ENCODE measurements at places on chromosomes 12 and 14.

DNA sequence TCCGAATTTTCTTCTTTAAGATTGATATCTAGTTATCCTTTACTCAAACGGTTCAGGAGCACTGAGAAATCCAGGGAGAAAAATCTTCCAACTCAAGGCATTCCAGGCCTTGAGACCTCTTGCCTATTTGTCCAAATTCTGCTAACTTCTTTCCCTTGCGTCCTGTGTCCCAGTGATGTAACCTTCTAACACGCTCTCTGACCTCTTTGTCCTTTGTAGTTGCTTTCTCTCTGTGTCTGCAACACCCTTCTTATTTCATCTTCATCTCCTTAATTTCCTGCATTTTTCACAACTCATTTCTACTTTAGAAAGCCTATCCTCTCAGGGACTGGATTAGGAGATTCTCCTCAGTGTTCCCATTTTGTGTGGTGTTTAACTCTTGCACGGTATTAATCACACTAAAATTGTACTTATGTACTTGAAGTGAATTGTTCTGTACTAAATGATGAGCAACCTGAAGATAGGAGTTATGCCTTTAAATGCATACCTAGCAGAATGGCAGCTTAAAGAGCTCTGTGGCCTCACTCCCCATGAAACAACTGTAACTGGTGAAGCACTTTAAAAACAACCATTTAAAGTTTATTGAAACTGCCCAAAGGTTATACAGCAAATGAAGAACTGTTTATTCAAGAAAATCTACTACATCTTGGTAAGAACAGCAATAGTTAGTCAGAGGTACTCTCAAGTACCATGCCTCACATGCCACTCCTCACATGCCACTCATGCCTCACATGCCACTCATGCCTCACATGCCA, 7.4 kb upstream of the SNAPC1 start:
- DNase-seq, result no peak

DNA sequence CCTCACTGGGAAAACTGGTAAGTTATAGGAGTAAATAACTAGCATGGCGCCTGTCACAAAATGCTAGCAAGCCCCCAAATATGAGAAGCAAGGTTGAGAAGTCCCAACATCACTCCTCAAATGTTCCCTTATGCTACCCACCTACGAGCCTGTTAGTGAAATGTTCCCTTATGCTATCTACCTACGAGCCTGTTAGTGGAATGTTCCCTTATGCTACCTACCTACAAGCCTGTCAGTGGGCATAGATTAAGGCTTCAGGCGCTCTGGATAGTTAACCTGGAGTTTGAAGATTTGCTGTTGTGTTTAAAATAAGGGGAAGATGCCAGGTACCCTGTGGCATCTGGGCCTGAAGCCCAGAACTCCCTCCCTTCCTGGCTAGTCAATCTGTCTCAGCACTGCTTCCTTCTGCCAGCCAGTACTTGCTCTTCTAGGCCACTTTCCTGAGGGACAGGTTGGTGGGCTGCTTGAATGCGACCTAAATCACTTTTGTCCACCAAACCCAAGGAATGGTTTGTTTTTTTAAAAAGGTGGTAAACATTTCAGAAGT, 67.1 kb upstream of the SINHCAF start:
- no peak for DNase-seq

DNA sequence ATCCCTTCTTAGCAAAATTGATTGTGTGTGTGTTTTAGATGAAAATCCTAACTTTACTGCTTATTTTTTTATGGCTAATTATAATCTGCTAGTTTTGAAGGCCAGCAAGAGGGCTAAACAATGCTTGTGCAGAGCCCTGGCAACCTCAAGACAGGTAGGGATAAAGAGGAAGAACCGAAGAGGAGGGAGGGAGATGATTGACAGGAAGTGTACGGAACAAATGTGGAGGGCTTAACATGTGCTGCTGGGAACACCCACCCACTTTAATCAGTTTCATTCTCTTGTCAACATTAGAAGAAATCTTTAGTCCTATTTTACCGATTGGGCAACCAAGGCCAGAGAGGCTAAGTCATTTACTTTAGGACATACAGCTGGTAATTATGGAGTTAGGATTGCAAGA, 1.4 kb upstream of the WSCD2 start:
- no peak for DNase-seq

- DNase-seq, result no peak
These were observed 4.7 kb downstream of the CISTR start for GRCh38 chr12:53747095-53747494.

DNA sequence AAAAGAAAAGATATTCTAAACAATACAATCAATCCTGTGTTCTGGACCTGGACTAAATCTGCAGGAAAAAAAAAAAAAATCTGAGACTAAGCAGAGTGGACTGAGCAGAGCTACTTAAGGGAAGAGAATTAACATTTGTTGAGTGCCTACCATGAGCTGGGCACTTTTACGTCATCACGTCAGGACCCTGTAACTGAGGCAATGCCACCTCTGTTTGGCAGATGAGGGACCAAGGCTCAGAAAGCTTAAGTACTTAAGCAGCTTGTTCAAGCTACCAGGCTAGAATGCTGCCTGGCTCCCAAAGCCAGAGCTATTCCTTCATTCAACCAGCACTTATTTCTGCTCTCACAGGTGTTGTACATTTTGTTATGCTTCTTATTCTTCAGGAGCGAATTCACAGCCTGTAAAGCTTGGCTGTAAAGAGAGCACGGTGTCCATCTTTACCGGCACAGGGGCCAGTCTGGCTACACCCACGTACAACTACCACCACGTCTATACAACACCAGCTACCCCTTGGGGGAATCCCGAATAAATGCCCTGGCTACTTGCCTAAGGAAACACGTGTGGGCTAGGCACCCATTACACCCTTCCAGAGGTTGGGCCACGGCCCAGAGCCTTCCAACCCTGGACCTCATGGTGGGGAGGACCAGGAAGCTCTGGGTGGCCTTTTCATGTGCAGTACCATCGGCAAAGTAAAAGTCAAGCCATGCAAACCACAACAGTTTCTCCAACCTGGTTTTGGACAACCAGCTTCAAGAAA, 27.0 kb downstream of the TMCC3 start:
- DNase-seq, result no peak

DNA sequence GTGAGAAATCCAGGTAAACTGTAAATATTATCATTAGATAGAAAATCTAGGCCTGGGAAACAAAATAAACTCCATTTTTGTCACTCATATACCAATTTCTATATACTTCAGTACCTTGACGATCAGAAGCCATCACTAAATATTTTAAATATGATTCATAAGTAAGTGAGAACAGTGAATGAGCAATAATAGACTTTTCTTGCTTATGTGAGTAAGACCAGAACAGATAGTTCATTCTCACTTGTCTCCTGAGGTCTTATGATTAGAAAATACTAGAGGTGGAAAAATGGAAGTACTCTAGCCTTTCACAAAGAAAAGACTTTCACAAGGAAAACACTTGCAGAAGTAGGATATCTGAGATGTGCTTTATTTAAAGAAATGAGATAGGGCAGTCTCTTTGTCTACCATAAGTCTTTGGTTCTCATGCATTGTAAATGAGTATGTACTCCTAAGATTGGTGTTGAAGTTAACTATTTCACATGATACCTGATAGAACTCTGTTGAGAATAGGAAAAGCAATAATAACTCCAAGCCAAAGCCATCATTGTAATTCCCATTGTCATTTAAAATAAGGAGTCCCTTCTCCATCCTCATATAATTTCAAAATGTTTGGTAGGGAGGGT, 10.1 kb upstream of the SMCO3 start:
- no peak for DNase-seq

- no peak for DNase-seq
These were observed 5.2 kb upstream of the SLC6A13 start for GRCh38 chr12:267581-268482.

- no peak for DNase-seq
These were observed 370.2 kb downstream of the DPF3 start for GRCh38 chr14:72523424-72524294.

- no peak for DNase-seq
These were observed 290.9 kb downstream of the PPFIA2 start for GRCh38 chr12:81468206-81468605.

DNA sequence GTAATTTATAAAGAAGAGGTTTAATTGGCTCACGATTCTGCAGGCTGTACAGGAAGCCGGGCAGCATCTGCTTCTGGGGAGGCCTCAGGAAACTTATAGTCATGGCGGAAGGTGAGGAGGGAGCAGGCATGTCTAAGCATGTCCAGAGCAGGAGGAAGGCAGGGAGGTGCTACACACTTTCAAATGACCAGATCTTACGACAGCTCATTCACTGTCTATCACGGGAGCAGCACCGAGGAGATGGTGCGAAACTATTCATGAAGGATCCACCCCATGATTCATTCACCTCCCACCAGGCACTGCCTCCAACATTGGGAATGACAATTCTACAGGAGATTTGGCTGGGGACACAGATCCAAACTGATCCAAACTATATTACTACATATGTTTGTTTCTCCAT, 10.0 kb downstream of the SFSWAP start:
- DNase-seq, result no peak

DNA sequence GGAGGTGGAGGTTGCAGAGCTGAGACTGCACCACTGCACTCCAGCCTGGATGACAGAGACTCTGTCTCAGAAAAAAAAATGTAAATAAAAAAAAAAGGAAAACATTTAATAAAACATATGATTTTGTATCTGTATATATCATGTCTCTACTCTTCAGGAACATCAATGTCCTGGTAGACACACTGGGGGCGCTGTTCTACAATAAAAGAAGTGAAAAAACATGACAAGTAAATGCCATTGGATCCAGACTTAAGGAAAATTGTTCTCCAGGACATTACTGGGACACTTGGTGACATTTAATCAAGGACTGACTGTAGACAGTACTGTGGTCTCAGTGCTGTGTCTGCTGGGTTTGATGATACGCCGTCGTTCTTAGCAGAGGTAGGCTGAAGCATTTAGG, 15.5 kb upstream of the KLC1 start:
- DNase-seq, result no peak

DNA sequence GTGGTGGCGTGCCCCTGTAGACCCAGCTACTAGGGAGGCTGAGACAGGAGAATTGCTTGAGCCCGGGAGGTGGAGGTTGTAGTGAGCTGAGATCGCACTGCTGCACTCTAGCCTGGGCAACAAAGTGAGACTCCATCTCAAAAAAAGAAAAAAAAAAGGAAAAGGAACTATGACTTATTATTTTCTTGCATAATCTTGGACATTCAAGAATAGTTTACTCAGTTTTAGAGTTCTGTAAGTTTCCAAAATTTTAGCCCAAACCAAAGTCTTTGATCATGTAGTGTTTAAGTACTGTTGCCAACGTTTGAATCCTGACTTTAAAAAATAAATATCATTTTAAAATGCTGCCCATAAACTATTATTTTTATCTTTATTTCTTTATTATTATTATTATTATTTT, 6.2 kb downstream of the PSMA6 start:
- DNase-seq, result no peak

DNA sequence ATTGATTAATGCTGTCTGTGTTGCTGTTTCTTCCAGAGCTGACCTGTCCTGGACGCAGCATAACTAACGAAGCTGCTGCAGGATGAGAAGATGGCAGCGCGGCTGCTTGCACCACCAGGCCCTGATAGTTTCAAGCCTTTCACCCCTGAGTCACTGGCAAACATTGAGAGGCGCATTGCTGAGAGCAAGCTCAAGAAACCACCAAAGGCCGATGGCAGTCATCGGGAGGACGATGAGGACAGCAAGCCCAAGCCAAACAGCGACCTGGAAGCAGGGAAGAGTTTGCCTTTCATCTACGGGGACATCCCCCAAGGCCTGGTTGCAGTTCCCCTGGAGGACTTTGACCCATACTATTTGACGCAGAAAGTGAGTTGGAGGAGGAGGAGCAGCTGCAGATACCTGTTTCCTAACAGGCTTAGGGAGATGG, 71.7 kb downstream of the SCN8A start:
- DNase-seq, result no peak

DNA sequence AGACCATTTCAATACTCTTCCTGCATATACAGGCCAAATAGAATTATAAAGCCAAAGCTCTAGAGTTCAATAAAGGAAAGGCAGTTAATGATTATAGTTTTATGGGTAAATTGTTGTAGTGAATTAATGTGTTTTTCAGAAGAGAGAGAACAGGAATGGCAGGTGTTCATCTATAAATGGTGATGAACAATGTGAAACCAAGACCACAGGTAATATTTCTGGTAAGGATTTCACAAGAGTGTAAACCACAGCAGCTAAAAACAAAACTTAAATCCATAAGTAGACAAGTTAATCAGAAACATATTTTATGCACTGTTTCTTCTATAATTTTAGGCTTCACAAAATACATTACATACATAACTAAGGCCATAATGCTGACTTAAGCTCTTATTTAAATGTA, 204.4 kb downstream of the SYT1 start:
- no peak for DNase-seq

DNA sequence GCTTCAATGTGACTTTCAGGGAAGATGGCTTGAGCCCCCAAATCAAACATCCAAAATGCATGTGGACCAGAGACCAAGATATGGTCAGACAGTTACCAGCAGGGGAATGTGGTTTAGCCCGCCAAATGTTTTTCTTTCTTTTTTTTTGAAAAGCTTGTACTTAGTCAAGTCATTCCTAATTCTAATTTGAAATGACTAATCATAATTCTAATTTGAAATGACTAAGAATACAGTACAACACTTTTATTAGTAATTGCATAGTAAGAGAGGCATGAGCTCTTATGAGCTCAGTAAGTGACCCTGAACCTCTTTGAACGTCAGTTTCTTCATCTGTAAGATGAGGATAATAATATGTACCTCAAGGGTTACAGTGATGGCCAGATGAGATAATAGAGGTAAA, 72.4 kb downstream of the HECTD4 start:
- no peak for DNase-seq

DNA sequence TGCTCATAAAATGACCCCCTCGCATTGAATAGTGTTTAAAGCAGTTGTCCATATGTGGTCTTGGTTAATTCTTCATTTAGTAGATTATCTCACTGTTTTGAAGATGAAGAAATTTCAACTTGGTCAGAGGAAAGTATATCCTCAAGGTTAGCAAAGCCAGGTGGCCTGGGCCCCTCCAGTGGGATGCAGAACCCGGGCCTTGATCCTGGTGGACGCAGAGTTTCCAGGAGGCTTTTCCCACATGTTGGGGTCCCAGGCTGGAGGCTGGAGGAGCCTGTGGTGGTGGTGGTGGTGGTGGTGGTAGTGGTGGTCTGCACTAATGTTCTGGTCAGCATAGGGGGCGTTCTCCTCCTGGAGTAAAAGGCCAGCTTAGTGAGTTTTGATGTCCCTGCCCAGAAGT, 85.9 kb downstream of the ESRRB start:
- no peak for DNase-seq

DNA sequence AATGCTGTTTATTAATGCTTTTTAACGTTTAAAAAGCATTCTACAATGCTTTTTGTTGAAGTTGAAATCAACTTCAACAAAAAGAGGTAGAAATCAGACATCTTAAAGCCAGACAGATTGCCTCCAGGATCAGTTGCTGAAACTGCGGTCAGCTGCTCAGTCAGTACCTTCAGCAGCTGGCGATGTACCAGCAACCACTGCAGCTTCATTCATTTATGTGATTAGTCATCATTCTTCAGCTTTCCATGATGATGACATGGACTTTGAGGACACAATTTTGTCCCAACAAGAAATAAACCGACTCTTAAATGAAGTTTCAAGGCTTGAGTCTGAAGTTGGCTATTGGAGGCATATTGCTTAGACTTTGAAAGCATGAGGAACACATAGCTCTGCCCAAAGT, 31.5 kb upstream of the NUAK1 start:
- DNase-seq, result no peak

- DNase-seq, result no peak
These were observed 381 bp downstream of the YY1 start for GRCh38 chr14:100239211-100239839.

GRCh38 chr12:2233034-2233433, 180.2 kb downstream of the CACNA1C start:
- DNase-seq, result no peak
